ENCODE measurements at places on chromosomes 16 and 17.

DNA sequence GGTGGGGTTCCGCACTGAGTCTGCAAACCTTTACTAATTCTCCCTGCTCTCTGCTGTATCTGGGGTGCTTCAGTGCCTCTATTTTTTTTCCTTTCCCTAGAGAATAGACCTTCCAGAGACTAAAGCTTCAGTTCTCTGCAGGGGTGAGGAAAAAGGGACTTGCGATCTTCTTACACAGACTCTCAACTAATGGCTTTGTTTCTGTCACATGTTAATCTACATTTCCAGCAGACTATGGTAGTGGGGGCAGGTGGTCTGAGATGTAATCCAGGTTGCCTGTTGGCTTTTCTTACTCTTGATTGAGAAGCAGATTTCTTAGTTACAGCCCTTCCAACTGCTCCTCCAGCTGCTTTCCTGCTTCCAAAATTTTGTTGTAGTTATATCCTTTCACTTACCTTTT, 229.0 kb upstream of the NLRP1 start:
- no peak for DNase-seq

DNA sequence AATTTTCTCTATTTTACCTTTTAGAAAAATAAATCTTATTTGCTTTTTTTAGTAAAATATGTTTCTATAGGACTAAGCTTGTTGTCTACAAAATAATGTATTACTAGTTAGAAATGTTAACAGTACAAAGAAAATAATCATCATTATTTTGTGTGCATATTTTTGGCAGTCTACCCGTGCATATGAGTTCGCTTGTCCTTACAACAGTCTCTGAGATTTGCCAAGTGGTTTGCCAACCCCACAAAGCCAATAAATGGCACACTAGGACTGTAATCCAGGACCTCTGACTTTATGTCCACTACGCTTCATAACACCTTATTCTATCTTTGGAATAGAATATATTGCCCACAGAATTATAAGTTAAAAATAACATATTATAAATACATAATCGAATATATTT, 152.0 kb downstream of the KCNJ2 start:
- DNase-seq: no peak

DNA sequence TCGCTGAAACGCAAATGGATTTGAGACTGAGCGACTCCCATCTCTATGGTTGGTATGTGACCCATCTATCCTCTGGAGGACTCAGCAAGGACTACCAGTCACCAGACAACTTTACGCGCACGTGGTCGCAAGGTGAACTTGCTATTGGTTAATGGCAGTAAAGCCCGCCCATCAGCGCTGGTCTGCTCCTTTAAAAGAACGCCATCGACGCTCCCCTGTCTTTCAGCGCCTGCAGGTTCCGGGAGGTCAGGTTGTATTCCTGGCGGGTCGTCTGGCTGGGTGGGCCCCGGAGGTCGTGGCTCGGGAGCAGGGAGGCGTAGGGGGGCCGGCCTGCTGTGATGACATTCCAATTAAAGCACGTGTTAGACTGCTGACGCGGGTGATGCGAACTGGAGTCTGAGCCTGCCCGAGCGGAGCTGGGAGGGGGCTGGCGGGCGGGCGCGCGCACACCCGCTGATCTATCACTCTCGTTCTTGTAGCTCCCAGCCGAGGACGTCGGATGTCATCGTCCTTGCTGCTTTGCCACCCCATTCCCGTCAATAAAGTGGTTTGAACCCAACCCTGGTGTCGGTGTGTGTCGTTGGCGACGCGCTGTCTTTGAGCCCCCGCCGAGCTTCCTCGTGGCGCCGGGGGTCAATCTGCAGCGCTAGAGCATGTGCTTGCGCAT, 15.9 kb upstream of the ERN1 start:
- peak; percentile 96 for DNase-seq

DNA sequence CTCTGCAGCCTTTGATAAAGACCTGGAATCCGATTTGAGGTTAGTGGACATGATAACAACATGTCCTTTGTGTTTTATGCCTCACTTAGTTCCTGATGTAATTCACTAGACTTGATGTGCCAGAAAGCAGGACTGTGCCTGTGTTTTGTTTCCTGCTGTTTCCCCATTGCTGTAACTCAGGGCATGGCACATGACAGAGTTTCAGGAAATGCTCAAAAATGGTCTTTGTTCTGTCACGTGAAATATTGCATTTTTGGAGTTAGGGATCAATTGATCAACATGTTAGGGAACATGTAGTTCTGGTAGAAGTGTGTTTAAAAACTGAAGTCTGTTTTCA, 32.8 kb downstream of the DHX38 start:
- DNase-seq: no peak

DNA sequence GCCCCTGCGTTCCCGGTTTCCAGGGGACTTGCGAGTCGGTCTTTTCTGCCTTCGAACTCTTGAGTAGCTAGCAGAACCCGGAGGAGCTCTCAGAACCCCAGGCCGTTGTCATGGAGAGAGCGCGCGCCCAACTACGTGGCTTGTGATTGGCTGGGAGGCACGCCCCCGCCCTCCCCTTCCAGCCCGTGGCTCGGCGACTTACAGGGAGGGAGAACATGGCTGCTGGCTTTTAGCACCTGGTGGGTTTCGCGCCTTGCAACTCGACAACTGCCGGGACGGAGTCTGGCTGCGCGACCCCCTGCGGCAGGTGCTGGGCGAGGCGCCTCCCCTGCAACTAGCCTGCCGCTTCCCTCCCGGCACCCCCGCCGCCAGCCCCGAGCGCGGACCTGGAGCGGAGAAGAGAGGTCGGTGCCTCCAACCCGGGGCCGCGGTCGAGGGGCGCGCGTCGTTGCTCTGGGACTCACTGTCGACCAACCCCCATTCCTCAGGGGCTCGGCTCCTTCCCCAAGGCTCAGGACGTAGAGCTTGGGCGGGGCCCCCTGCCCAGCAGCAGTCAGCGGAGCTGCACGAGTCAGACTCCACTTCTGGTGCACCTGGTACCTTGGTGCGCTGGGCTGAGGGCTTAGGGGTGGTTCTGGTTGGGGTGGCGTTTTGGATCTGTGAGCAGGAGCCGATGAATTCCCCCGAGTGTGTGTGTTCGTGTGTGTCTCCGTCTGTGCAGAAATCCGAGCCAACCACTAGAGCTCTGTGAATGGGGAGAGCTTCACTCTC, 9.0 kb upstream of the ZFP90 start:
- DNase-seq: peak; percentile 84

- no peak for DNase-seq
Measured at GRCh38 chr16:76531236-76531635, 254.0 kb downstream of the CNTNAP4 start.

All from central memory CD4-positive, alpha-beta T cell (primary cell).